ENCODE measurements at places on chromosomes 1 and 21.

DNA sequence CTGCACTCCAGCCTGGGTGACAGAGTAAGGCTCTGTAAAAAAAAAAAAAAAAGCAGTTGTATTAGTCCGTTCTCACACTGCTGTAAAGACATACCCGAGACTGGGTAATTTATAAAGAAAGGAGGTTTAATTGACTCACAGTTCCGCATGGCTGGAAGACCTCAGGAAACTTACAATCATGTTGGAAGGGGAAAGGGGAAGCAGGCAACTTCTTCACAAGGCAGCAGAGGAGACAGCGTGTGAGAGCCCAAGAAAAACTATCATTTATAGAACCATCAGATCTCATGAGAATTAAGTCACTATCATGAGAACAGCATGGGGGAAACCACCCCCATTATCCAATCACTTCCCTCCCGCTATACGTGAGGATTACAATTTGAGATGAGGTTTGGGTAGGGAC is 151.7 kb upstream of the NR5A2 start:
- DNase-seq, result no peak

- no peak for DNase-seq
Measured at GRCh38 chr1:198153103-198153502, 3.7 kb upstream of the NEK7 start.

- no peak for DNase-seq
Measured at GRCh38 chr1:94636624-94637023, 95.1 kb upstream of the F3 start.

DNA sequence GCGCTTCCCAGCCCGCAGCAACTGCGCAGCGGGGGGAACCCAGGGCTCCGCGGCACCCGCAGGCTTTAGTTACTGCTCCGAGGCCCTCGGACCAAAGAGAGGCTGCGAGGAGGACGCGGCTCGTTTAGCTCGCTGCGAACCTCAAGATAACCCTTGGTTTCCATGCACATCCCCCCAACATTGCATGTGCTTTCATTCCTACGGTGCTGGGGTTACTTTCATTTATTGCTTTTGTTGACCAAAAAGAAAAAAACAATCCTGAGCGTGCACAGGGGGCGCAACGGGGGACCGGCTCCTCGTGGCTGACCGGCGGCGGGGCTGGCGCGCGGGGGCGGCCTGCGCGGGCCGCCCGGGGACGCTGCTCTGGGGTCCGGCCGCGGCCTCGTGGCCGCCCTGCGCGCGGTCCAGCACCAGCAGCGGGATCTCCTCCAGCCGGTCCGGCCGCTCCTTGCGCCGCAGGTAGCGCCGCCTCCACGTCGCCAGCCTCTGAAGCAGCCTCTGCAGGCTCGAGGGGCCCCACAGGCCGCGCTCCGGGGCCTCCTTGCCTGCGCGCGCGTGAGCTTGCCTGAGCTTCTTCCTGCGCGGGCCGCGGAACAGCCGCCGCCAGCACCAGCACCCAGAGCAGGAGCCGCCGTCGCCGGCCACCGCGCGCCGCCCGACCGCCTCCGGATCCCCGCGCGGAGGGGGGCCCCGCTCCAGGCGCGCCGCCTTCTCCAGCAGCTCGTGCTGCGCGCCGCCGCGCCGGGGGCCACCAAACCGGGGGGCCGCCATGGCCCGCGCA is 77.4 kb downstream of the DESI2 start:
- DNase-seq, result peak; percentile 28

- DNase-seq, result no peak
Measured at GRCh38 chr21:46347791-46348381, 23.9 kb downstream of the PCNT start.

DNA sequence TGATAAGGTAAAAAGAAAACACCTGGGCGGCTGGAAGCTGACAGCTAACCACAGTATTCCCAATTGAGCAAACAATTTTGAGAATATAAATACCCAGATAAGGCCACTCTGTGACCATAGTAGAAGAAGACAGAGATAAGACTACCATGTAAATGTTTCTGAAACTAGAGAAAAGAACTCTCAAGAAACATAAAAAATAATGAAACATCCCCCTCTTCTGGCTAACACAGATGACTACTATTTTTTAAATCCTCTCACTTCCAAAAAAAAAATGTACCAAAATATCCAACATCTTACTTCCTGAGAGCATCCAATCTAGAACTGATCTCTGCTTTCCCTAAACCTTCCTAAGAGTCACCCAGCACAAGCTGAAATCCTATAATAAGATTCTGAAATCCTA is 125.9 kb downstream of the HFM1 start:
- DNase-seq, result peak; percentile 3

DNA sequence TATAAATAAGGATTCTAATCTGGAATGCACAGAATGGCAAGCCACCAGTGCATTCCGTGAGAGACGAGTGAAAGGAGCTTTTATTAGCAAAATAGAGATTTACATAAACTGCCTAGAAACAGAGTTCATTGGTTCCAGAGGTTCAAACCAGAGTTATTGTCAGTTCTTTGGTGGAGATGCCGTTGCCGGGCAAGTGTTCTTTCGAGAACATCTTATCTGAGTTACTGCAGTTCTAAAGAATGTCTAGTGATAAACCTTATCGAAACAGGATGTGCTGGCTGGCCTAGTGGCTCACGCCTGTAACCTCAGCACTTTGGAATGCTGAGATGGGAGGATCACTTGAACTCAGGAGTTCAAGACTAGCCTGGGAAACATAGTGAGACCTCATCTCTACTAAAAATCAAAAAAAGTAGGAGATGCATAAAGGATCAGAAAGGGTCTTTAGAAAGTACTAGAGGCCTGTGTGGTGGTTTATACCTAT is 19.9 kb upstream of the EVI5 start:
- DNase-seq, result no peak

GRCh38 chr1:237879195-237879594 is 11.5 kb downstream of the ZP4 start:
- no peak for DNase-seq

DNA sequence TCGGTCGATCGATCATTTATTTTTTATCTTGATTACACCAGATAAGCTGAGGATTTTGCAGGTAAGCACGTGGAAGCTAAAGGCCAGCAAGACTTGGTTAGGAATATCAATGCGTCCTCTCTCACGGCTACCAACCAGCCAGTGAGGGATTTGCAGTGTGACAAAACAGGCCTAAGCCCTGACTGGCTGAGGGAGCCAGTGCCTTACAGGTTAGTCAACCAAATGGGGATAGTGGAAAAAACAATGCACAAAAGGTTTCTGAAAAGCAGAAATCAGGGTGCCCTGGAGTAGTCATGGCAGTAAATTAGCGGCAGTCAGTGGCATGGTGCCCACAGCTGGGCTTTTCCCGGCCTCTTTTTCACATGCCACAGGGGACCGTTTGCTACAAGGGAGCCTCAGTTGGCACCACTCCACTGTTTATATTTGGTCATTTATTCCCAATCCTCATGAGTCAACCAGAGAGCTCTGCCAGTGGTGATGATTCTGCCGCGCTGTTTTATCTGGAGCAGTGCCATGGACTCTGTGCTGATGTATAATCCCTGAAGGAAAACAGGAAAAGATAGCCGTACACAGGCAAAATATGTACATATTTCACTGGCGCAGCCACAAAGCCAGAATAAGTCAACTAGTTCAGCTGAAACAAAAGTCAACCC is 167.6 kb downstream of the RHOU start:
- no peak for DNase-seq

- no peak for DNase-seq
Measured at GRCh38 chr1:205936846-205937586, 6.2 kb downstream of the SLC26A9 start.

DNA sequence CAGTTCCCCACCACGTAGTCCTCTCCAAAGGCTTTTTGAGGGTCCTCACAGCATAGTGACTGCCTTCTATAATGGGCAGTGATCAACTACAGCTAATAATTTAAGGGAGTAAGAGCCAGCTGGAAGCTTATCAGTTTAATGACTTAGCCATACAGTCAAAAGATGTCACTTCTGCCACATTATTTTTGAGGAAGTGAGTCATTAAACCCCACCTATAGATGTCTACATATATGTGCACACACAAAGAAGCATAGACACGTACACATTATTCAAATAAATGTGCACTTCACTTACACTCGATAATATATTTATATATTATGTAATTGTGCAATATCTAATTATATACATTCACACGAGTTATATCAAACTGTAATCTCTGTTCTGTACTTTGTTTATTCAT is 1704.7 kb downstream of the KCNT2 start:
- no peak for DNase-seq

All from RPMI8226 (cell line).